DMS53 (cell line): ENCODE measurements at places on chromosomes 6 and 20.

DNA sequence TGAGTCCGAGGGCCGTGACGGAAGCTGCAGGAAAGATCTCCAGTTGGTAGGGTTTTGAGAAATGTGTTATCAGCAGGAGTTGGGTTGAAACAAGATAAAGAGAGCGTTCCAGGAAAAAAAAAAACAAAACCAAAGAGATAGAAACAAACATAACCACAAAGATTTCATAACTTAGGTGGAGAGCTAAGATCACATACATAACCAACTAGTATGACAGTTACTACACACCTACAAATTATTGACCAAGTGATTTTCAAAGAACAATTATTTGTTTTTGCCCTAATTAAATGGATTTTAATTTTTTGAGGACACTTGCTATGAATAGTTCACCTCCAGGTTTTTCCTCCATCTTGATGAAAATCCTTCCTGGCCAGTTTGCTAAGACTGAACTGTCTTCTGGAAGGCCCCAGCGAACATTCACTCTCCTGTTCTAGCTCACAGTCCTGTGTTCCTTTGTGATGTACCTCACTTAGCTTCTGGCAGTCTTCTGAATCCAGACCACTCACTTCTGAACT is 69.4 kb downstream of the SNX9 start:
- DNase-seq = no peak

GRCh38 chr6:34985236-34985635 is 96.2 kb downstream of the ANKS1A start:
- DNase-seq = no peak

- no peak for DNase-seq
Measured at GRCh38 chr6:11876934-11877433, 98.4 kb upstream of the ADTRP start.

GRCh38 chr6:16947375-16948015 is 154.4 kb upstream of the STMND1 start:
- peak; percentile 76 for DNase-seq

GRCh38 chr6:166852451-166852975 is 103.8 kb downstream of the RNASET2 start:
- no peak for DNase-seq

DNA sequence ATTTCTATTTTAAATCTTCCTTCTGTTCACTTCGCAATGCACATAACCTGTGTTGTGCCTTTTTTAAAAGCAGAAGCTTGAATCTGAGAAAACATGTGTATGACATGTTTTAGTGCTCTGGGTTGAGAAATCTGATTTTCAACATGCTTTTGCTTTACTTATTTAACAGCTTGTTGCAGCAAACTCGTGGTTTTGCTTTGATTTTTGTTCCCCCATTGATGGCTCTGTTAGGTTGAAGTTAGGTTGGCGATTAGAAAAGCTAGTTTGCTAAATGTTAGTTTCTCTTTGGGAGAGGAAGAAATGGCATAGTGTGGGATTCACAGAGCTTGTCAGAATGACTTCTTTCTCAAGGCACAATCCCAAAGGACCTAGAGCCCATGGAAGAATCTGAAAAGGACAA is 170.8 kb downstream of the TMEM242 start:
- DNase-seq = no peak

DNA sequence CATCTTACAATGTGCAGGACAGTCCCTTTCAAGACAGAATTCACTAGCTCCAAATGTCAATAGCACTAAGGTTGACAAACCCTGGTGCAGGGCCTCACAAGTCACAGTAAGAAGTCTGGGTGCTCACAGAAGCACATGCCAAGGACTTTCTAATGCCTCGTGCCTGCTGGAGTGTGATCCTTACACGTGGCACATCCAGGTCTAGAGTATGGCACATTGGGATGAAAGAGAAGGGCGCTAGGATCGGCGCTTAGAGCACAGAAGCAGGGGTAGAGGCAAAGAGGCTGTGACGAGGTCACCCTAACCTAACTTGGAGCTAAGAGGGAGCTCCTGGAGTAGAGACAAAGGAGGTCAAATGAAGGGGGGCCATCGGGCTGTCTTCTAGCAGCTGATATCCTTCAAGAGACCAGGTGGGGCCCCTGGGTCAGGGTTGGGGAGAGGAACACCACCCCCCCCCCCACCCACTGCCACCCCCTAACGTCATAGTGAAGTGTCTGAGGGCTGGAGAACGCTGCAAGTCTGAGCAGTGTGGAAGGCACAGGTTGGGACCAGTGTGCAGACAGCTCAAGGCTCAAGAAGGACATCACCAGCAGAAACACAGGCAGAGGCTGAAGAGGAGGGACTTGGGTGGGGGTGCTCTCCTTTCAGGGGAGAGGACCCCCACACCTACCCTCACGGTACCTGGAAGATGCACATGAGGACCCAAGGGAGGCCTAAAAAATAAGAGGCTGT is 97.8 kb upstream of the MRPS10 start:
- no peak for DNase-seq

DNA sequence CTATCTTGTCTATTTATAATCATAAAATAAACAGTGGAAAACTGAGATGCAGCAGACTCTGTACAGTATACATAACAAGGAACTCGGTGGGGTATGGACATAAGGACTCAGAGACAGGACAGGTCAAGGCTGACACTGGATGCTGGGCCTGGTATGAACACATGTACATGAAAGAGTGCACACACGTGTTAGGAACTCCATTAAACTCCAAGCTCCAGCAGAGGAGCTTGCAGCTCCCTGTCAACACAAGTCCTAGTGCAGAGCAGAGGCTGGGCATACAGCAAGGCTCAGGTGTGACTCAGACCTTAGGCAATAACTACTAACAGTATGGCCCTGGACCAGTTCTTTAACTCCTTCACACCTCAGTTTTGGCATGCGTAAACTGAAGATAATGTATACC is 17.1 kb downstream of the NAPB start:
- no peak for DNase-seq

- no peak for DNase-seq
Measured at GRCh38 chr6:88381289-88381642, 215.1 kb upstream of the CNR1 start.

- DNase-seq = peak; percentile 86
Measured at GRCh38 chr6:26607434-26608230, 10.9 kb downstream of the ABT1 start.

DNA sequence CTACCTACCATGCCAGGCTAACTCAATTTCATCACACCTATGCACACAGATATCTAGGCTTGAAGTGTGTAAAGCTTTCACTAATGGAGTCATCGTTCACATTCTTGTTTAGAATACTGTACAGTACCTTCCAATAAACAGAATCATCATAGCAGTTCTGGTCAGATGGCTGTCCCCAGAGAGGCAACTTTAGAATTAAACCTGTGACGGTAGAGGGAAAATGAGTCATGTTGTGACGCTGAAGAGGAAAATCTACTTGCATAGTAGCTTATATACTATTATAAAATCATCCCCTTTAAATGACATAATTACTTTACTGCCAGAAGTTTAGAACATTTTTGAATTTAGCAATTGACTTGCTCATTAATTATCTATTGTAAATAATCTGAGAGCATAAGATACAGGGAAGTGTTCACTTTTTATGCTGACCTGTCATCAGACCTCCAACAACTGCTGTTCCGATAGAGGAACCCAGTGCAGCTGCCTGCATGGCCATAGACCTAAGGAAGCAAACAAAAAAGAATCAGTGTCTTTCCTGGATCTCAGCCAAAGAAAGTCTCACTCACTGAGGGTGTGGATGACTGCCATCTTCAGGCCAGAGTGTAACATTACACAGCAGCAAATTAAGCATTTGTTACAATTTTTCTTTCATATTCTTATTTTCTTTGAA is 29.8 kb downstream of the RHAG start:
- peak; percentile 97 for DNase-seq

DNA sequence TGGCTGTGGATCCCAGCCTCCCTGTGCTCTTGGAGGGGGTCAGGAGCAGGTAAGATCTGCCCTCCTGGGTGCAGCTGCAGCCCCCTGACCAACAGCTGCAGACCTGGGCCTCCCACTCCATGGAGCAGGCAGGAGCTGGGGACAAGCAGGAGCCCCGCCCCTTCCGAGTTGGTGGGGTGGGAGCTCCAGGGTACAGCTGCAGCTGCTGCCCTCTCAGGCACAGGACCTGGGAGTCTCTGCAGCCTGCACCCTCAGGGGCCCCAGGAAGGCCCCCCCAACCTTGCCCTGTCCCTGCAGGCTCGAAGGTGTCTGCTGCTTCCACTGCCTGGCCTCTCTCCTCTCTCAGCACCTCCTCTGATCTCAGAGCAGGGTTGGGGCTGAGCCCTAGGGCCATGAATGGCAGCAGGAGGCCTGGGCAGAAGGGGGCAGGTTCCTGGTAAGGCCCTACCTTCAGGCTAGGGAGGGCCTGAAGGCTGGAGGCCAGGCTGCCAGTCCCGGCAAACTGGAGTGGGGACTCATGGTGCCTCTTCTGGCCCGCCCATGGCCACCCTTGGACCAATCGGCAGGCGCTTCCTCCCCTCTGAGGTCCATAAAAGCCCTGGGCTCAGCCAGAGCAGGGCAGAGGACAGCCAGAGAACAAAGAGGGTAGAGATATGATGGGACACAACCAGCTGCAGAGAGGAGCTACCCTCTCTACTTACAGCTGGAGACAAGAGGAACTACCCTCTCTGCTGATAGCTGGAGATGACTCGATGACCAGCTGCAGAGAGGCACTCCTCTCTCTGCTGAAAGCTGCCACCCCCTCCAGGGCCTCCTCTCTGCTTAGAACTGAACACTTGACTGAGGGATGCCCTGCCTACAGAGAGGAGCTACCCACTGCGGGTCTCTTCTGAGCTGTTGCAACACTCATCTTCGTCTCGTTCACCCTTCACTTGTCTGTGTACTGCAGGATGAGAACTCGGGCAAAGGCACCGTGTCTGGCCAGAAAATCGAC is 7.8 kb upstream of the PACSIN1 start:
- no peak for DNase-seq

DNA sequence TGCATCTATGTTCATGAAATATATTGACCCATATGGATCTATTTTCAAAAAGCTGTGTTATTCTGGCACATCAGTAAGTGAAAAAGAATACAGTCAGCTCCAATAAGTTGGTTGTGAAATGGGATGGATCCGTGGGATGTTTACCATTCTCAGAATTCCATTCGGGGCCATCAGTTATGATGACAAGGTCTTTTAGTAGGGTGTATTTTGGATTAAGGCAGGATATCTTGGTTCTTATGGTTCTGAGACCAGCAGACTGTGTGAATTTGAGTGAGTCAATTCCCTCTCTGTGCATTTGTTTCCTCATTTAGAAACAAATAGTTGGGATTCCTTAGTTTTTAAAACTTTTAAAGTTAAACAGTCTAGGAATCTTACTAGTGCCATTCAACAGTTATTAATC is 287.4 kb downstream of the CD109 start:
- no peak for DNase-seq

DNA sequence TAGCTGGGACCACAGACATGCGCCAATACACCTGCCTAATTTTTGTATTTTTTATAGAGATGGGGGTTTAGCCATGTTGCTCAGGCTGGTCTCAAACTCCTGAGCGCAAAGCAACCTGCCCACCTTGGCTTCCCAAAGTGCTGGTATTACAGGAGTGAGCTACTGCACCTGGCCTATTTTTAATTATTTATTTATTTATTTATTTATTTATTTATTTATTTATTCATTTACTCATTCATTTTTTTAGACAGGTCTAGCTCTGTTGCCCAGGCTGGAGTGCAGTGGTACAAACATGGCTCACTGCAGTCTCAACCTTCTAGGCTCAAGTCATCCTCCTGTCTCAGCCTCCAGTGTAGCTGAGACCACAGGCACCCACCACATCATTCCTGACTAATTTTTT is 434.3 kb downstream of the DOK5 start:
- no peak for DNase-seq

DNA sequence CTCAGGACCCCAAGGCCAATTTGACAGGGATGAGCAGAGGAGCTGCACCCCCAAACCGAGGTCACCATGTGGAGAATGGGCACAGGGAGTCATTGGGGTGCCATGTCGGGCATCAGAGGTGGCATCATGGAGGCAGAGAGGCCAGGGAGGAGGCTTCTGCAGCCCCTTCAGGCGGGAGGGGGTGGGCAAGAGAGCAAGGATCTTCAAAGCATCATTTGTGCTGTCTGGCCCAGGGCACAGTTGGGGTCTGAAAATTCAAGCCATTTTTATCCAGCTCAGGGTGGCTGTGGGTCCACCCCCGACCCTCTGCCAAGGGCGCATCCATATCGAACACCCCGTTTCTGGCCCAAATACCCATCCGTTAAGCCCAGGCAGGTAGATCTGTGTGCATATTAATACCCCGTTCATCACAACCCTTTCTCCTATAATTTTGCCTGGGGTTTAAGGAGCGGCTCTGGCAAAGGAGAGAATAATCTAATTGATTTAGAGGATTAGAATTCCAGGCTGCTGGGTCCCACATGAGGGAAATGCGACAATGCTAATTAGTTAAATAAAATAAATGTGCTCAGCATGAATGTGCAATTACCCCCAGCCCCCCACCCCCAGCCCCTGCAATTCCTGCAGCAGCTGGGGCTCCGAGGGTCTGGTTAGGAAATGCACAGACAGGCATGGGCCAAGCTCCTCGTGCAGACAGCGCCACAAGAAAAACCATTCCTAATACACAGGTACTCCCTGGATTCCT is 31.9 kb downstream of the VSTM2L start:
- DNase-seq = no peak
